ENCODE measurements at places on chromosomes 5 and 9.
A peak's percentile ranks its signal among the peaks of the same experiment; 100 is the strongest.

DNA sequence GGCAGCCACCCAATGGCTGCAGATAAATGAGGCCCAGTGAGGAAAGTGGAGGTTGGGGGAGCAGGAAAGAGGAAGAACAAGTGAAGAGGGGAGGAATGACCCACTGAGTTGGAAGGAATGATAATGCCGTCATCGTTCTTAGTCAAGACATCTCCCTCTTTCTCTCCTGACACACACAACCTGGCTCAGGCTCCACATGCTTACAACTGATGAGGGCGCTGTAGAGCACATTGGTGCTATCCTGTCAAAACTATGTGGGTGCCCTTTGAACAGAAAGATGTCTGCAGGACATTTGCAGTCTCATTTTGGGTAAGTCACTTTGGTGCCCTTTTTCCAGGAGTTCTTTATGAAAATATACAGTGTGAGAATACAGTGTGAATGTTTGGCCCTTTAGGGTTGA, 5.9 kb downstream of the IFNW1 start:
- DNase-seq = no peak

- DNase-seq = no peak
Measured at GRCh38 chr5:132961887-132962286, 1.5 kb downstream of the AFF4 start.

DNA sequence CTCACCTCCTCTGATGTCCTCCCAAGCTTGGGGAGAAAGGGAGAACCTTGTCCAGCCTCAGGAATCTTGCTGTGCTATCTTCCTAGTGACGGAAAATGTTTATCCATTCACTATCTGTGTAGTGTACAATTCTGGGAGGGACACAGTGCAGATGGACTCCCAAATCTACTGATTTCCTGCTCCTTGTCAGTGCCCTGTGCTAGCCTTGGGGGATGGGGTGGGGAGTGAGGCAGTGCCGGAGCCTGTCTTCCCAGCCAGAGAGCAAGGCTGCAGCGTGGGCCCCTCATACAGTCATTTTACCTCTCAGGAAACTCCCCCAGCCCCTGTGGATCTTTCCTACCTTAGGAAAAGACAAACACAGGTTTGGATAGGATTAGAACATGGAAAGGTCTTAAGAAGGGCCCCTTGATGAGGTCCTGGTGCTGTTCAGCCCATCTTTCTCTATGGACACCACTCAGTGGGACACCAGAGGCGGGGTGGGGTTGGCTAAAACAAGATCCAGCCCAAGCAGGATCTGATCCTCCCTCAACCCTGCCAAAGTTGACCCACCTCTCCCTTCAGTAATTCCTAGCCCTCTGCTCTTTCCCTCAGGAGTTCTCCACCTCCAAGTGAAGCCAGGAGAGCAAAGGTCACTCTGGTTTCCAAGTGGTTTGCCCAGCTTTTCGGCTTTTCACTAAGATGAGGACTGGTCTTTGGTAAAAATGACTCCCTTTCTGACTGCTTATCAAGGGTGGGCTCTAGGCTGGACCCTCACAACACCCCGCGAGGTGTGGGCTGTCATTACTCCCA, 3.4 kb downstream of the DOLK start:
- no peak for DNase-seq

- no peak for DNase-seq
Measured at GRCh38 chr5:79955941-79956670, 35.0 kb downstream of the MTX3 start.

- DNase-seq = no peak
Measured at GRCh38 chr9:133684121-133684935, 48.2 kb downstream of the DBH start.

GRCh38 chr5:38468978-38469706, 87.3 kb downstream of the LIFR start:
- DNase-seq = peak; percentile 80

GRCh38 chr5:168851902-168852321, 272.7 kb upstream of the PANK3 start:
- peak; percentile 30 for DNase-seq

GRCh38 chr5:10644192-10644591, 80.3 kb downstream of the ANKRD33B start:
- DNase-seq = peak; percentile 1

DNA sequence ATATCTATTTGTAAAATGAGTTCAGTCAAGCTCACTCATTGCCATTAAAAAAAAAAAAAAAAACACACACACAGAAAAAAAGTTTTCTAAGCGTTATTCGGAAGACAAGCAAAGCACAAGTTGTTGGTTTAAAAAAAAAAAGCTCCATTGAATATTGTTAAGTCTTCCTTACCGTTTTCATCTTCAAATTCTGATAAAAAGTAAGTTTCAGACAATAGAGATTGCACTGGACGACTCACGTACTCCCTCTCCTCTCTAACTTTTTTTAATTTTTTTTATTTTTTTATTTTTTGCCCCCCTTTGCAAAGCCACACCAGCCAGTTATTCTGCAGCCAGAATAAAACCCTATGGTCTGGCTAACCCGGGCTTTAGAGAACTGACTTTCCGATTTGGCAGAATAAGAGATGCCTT, 544 bp downstream of the ADAMTS6 start:
- no peak for DNase-seq

DNA sequence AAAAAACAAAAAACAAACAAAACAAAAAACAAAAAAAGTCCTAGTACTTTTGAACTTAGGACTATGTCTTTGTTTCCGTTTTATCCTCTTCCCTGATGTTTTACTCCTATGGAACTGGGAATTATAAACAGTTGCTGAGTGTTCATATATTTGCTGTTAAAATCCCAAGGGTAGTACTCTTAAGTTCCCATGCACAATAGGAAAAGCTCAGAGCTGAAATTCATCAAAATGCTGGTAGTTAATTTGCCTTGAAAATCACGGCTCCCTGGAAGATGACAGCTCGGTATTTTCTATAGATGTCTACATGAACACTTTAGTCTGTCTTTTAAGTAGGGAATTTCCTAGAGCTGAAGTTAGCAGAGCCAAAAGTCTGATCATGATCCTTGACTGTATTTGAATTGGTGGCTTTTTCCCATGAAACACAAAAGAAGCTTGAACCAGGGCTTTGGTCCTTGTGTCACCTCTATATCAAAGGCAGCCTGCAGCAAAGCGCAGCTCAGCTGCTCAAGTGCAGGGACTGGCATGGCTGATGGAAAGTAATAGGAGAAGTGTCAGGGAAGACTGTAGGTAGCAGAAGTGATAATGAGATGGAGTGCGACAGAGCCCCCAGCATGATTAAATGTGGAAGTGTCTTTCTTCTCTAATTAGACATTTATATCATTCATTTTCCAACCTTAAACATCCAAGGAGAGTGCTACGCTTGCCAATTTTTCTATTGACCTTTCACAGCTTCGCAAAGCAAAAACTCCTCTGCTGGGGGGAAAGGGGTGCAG, 310.9 kb downstream of the TRIM36 start:
- no peak for DNase-seq

- DNase-seq = no peak
Measured at GRCh38 chr9:120505186-120505585, 74.8 kb downstream of the CDK5RAP2 start.

- DNase-seq = no peak
Measured at GRCh38 chr5:81537905-81538547, 144.1 kb upstream of the ACOT12 start.

DNA sequence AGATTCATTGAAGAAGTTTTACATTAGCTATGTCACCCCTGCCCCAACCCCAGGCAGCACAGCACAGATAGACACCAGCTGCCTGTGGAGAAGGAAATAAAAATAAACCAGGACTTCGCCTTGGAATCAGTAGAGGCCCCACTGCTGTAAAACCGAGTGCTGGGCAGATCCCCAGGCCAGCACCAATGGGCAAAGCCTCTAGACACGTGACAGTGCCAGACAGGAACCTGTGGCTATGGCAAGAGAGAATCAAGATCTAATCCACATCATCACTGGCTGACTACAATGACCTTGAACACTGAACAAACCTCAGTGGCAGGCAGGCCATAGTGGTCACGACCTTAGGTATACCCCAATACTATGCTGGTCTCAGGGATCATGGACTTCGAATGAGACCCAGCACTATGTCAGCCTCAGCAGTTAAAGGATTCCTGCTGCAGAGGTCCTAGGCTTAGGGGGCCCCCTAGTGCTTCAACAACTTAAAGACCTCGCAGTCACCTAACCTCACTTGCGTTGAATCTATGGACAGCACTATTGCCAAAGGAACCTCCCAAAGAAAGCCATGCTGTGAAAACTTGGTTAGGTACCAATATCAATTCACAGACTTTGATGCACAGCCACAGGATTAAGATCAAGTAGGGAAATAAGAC, 2118.6 kb upstream of the C9orf72 start:
- DNase-seq = no peak

GRCh38 chr9:122095010-122095767, 2.1 kb upstream of the TTLL11 start:
- DNase-seq = no peak

- no peak for DNase-seq
Measured at GRCh38 chr5:96649681-96650540, 12.3 kb upstream of the CAST start.

GRCh38 chr9:37486616-37487548, 1.1 kb downstream of the POLR1E start:
- peak; percentile 64 for DNase-seq

DNA sequence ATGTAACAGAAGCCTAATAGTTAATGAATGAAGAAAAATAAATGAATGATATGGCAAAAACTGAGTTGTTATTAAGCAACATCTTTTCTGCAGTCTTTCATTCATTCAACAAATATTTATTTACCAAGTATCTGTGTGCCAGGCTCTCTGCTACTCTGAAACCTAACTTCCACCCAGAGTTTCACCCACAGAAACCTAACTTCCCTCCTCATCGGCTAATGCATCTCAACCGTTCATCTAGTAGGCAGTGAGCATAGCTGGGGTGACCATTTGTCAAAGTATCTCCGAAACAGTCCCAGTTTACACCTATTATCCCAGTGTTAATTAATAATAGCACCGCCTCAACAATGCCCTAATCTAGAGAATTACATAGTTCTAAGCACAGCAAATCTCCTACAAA, 1.5 kb downstream of the TTC39B start:
- DNase-seq = no peak

DNA sequence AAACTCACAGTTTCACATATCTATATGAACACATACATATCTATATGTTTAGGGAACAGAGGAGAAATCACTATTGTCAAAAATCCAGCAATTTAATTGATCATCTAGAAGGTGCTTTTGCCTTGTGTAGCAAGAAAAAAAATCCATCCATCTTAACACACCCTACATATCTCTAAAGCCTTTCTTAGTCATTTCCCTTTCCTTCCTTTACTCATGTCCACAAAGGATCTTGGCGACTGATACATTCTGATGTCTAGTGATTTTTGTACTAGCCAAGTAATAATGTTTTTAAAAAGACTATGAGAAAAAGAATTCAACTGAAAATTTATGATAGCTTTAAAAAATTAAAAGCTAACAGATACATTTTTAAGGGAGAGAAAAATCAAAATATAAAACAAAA, 22.5 kb downstream of the ZDHHC21 start:
- DNase-seq = no peak

DNA sequence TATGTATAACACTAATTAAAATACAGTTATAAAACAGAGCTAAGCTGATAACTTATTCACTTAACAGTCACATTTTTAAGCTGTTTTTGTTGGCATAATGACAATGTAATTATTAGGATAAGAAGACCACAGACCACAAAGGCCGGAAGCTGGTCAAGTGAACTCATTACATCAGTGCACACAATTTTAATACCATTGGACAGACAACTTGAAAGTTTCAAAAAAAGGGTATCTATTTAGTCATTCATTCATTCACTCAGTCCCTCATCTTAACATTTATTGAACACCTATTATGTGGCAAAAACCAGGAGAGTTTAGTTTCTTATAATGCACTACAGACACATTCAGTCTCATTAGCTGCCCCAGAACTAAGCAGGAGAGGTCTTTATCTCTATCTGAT, 11.6 kb downstream of the ERP44 start:
- DNase-seq = no peak

DNA sequence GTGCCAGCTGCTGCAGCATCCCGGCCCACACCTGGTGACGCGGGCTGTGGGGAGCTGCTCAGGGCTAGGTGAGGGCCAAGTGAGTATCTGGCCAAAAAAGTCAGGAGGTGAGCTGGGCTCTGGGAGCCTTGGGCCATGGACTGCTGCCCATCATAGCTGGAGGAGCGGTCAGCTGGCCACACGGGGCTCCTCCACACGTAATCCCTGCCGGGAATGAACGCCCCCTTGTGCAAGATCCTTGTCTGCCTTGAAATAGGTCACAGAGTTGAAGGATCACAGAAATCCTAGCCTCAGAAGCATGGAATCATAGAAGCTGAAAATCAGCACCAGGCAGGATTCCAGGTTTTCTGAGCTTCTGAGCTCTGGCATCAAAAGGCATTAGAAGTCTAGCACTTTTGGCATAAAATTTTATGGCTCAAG, 16.8 kb upstream of the COL27A1 start:
- no peak for DNase-seq

- no peak for DNase-seq
Measured at GRCh38 chr5:36815871-36816270, 60.7 kb upstream of the NIPBL start.

GRCh38 chr9:135280666-135281065, 193.2 kb downstream of the OLFM1 start:
- DNase-seq = no peak
